ENCODE measurements at places on chromosomes 16 and 17.

GRCh38 chr16:27154705-27155521, 48.4 kb upstream of the KDM8 start:
- peak; percentile 71 for DNase-seq

DNA sequence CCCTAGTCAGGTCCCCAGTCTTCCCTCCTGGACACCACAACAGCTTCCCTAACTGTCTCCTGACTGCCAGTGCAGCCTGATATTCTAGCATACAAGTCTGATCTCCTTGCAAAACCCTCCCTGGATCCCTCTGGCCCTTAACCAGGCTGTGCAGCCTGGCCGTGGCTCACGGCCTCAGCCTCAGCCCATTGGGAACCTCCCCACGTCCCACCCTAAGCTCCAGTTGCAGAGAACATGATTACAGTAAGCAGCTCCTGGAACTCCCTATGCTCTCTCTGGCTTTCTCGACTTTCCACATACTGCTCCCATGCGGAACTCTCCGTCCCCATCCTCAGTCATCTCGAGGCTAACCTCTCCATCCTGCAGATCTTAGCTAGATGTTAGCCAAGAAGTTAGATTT, 13.0 kb downstream of the ALOX12B start:
- no peak for DNase-seq

GRCh38 chr16:4318451-4318910, 2.6 kb downstream of the GLIS2 start:
- DNase-seq: no peak

GRCh38 chr16:88415713-88416323, 33.1 kb downstream of the ZNF469 start:
- no peak for DNase-seq

GRCh38 chr16:73735018-73735417, 561.6 kb upstream of the PSMD7 start:
- DNase-seq: no peak

- peak; percentile 86 for DNase-seq
Observed at GRCh38 chr16:3577302-3577752, at the start of gene NLRC3. NLRC3 (minus strand) TSS chr16:3577403; CDS start chr16:3565036, 12,367 bp downstream.

- DNase-seq: no peak
Observed at GRCh38 chr17:38538906-38539305, 66.8 kb downstream of the SRCIN1 start.

- no peak for DNase-seq
Observed at GRCh38 chr16:48997081-48997615, 284.5 kb downstream of the CBLN1 start.

DNA sequence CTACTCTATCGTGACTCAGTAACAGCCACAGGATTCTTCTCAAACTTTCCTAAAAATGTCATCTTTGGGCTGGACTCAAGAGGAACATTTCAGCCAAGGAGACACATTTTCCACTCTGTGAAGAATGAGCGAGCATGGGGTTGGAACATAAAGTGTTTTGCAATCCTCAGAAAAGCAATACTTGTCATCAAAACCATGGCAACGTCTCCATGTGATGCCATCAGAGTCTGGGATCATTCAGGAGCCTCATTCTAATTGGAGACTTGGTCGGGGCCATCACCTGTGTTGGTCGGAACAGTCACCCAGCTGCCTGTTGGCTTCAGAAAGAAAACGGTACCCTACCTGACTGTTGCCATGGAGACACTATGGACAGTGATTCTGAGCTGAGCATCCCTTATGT, 25.5 kb downstream of the MYOCD start:
- no peak for DNase-seq

- no peak for DNase-seq
Observed at GRCh38 chr16:84237994-84238750, 1.6 kb downstream of the KCNG4 start.

GRCh38 chr17:75115555-75115954, 5.8 kb downstream of the ARMC7 start:
- no peak for DNase-seq

DNA sequence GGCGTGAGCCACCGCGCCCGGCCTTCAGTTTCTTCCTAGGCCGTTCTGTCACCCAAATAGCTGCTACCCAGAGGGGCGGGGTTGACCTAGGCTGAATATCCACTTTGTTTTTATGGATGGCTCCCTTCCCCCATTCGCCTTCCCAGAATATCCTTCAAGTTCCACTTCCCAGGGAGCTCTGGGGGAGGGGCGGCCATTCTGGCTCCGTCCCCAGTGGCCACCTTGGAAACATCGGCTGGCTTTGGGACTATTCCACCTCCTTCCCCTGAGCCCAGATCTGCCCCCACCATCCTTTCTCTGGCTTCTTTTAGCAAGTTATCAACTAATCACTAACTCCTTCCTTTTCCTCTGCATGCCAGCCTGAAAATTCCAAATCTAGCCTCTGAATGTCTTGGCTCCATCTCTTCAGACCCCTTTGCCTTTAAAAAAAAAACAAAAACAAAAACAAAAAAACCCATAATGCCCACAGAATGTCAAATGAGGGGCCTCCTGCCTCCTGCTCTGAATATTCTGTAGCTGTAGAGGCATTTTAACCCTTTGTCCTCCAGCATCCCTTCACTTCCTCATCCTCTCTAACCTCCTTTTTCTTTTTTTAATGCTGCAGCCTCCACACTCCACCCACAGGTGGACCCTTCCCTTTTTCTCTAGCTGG, 6.4 kb downstream of the ATP1B2 start:
- DNase-seq: no peak

GRCh38 chr17:71902894-71903506, 217.8 kb upstream of the SOX9 start:
- DNase-seq: no peak

DNA sequence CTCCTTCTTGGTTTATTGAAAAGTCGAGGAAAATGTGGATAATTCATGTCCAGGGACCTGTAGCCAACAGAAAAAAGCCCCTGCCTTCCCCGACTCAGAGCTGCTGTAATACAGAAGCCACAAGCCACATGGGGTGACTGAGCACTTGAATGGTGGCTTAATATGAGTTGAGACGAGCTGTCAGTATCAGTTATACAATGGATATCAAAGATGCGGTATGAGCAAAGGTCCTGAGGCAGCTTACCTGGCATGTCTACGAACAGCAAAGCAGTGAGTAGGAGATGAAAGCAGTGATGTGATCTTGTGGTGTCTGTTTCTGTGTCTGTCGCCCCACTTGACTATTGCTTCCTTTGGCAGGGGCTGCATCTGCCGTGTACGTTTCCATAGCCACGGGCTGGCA, 12.2 kb upstream of the RMI2 start:
- DNase-seq: no peak

- DNase-seq: no peak
Observed at GRCh38 chr16:35585411-35585810, 2126.0 kb downstream of the TP53TG3F start.

- DNase-seq: no peak
Observed at GRCh38 chr16:9203956-9204355, 112.5 kb downstream of the HAPSTR1 start.

GRCh38 chr17:31481783-31482081, 90.3 kb downstream of the RAB11FIP4 start:
- no peak for DNase-seq

DNA sequence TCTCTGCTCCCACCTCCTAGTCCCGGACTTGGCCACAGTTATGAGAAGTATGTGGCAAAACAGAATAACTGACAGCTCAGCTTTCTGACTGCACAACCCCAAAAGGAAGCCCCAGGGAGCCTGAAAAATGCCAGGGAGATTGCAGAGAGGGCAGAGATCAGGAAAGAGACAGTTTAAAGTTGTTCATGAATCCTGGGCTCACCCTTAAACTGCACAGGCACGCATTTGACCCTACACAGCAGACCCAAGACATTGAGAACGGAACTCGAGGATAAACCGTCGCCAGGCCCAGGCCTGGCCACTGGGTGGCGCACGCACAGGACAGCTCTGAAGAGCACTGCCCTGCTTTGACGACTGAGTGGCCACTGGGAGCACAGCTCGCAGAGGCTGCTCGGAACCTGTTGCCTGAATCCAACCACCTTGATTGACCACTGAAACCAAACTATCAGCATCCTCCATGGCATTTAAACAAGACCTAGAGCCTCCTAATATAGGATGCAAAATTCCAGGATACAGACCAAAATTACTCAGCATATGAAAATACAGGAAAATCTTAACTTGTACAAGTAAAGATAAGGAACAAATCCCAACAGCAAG, 114.0 kb downstream of the C16orf95 start:
- DNase-seq: peak; percentile 67

GRCh38 chr17:27571563-27572352, 59.2 kb upstream of the LGALS9 start:
- DNase-seq: no peak

GRCh38 chr17:83190601-83191387, 111.4 kb downstream of the METRNL start:
- DNase-seq: peak; percentile 40

GRCh38 chr16:15907863-15908478, 19.6 kb upstream of the CEP20 start:
- peak; percentile 56 for DNase-seq

- DNase-seq: no peak
Observed at GRCh38 chr17:41315204-41315794, at the start of gene KRTAP17-1. KRTAP17-1 (minus strand) TSS chr17:41315710; CDS start chr17:41315650, 60 bp downstream.

- DNase-seq: no peak
Observed at GRCh38 chr16:88929091-88929445, 47.9 kb downstream of the CBFA2T3 start.

DNA sequence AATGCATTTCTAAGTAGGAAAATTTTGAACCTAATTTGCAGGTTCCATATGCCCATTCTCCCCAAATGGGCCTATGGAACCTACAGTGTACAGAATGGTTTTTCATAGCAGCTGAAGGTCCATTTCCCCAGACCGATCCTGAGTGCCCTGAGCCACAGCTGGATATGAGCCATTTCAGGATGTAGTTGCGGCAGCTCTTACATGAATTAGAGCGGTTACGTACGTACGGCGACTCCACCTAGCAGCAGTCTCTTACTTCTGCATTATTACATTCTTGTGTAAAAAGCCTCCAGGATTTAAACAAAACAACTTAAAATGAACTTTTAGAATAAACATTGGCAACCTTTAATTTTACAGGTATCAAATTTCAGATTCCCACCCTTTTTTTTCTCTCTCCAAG, 225.3 kb downstream of the SNX29 start:
- DNase-seq: no peak

DNA sequence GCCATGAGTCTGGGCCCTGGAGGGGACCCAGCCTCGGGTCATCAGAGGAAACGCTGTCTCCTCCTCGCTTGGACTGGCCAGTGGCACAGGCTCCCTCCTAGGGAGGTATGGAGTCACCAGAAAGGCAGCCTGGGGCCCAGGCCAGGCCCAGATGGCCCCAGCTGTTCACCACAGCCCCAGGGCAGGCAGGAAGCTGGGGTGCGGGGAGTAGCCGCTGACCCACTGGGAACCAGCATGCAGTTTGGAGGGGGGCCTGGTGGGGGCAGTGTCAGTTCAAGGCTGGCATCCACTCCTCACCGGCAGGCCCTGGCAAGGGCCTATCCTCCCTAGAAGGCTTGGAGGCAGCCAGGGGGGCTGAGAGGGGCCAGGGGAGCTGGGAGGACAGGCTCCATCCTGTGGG, 48.8 kb downstream of the SDK2 start:
- peak; percentile 66 for DNase-seq

- DNase-seq: no peak
Observed at GRCh38 chr16:73186752-73187601, 139.0 kb upstream of the ZFHX3 start.

GRCh38 chr17:12047681-12048376, 27.2 kb downstream of the MAP2K4 start:
- DNase-seq: no peak

DNA sequence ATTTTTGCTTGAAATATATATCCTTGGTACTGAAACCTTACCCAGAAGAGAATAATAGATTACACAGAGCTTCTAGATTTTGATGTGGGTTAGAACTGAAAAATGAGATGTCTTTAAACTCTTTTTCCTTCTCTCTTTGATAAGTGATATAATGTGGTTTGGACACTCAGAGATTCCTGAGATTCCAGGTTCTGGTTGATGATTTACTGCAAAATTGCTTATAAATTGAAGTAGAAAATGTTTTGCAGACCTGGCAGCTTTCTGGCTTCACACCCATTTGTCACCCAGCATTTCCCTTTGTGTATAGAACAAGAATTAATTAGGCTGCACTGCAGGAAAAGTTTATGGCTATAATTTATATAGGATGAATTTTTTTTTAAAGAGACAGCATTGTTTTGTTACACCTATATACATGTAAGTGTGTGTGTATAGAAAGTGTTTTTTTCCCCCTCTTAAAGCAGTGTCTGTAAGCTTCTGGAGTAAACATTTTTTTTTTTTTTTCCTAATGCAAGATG, 23.5 kb downstream of the AATF start:
- DNase-seq: no peak

GRCh38 chr17:53391197-53391596, 431.5 kb upstream of the KIF2B start:
- DNase-seq: no peak

GRCh38 chr17:10737168-10737622, 7.4 kb upstream of the TMEM220 start:
- DNase-seq: peak; percentile 49

- no peak for DNase-seq
Observed at GRCh38 chr16:23269248-23269953, 32.7 kb upstream of the SCNN1B start.

DNA sequence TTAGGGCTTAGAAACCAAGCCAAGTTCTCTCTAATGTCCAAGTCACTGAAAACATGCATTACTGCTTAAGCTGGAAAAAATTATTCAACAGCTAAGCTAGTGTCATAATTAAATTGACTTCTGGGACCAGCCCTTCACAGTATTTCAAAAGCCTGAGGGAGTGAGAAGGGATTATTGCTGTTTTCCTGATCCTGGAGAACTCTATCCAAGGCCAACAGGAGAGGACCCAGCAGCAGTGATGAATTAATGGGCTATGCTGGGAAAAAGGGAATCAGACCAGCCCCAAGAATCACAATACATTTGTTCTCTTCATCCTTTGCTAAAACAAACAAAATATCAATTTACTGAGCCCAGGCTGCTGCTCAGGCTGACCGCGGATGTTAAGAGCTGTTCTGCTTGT, 34.5 kb upstream of the CLEC3A start:
- DNase-seq: no peak

DNA sequence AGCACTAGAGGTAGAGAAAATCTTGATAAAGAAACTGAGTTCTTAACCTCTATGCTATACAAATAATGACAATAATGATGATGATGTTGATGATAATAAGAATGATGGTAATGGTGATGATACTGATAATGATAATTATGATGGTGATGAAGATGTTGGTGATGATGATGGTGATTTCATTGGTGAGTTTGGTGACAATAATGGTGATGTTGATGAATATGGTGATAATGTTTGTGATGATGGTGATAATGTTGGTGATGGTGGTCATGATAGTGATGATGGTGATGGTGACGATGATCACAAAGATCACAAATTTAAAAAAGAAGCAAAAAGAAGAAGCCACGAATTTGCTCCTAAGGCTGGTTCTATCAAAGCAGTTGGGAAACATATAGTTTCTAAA, 519.0 kb upstream of the C16orf82 start:
- DNase-seq: no peak

- DNase-seq: no peak
Observed at GRCh38 chr17:56773124-56773523, 60.6 kb downstream of the C17orf67 start.

- DNase-seq: peak; percentile 50
Observed at GRCh38 chr17:28612936-28613872, 781 bp downstream of the RSKR start.

- no peak for DNase-seq
Observed at GRCh38 chr17:74426551-74427047, 5.3 kb upstream of the GPRC5C start.

All from activated CD8-positive, alpha-beta memory T cell treated with anti-CD3 and anti-CD28 coated beads, Interleukin-2, amount 10 ng/mL, durations not matched to agents 7 days and 5 days (primary cell).